ENCODE measurements at places on chromosomes 16 and 17.
A peak's percentile ranks its signal among the peaks of the same experiment; 100 is the strongest.

- ATAC-seq, result no peak
Measured at GRCh38 chr17:44216173-44216572, 3.3 kb downstream of the UBTF start.

DNA sequence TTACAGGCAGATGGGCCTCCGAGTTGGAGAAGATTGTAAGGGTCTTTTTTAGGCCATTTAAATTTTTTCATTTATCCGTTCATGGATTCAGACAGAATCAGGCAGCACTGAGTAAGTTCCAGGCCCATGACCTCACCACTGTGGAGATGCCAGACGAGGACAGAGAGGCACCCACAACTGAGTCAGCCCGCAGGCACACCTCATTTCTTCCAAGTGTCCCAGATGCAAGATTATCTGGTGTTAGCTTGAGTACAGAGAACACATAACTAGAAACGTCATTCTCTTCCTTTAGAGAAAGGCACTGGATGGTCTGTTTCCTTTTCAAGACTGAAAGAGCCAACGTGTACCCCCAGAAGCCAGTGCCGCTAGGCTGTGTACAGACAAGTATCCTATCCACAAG, 16.9 kb downstream of the CLEC16A start:
- ATAC-seq, result peak; percentile 73

- no peak for ATAC-seq
Measured at GRCh38 chr16:4580250-4580649, 24.1 kb downstream of the C16orf96 start.

GRCh38 chr17:42928714-42929496, 28.3 kb downstream of the G6PC1 start:
- ATAC-seq, result peak; percentile 89

DNA sequence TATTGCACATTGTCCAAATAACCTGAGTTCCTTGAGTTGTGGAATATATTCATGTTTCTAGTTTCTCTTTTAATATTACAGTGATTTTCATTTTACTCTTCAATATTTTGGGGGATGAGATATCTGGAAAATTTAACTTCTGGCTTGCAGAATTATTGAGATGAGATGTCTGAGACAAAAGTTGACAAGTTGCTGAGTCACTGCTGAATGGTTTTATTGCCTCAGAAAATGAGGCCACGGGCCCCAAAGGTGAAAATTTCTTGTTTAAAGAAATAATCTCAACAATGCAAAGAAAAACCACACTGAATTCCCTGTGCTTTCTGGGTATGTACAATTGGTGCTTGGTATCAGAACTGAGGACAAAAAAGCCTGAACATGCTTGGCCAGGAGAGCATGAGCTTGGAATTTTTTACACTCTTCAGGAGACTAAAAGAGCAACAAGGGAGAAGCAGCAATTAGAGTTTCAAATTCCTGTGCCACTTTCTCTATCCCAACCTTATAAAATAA, 129.2 kb upstream of the TOM1L1 start:
- no peak for ATAC-seq

DNA sequence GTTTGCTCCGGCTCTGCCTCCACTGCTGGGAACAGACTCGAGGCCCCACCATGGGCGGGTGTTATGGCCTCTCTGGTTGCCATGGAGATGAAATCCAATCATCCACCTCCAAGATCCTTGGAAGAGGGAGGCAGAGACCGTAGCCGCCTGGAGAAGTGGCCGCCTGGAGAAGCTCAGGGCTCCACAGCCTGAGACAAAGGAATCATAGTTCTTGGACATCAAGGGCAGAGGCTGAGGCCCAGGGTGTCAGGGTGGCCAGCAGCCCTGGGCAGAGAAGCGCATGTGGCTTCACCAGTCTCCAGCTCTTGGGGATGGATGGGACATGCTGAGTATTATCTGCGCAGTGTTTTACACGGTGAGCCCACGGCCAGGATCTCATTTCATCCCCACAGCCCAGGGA, 36.2 kb downstream of the ABR start:
- peak; percentile 53 for ATAC-seq

- ATAC-seq, result no peak
Measured at GRCh38 chr16:30458561-30459394, 13.1 kb upstream of the SEPHS2 start.

DNA sequence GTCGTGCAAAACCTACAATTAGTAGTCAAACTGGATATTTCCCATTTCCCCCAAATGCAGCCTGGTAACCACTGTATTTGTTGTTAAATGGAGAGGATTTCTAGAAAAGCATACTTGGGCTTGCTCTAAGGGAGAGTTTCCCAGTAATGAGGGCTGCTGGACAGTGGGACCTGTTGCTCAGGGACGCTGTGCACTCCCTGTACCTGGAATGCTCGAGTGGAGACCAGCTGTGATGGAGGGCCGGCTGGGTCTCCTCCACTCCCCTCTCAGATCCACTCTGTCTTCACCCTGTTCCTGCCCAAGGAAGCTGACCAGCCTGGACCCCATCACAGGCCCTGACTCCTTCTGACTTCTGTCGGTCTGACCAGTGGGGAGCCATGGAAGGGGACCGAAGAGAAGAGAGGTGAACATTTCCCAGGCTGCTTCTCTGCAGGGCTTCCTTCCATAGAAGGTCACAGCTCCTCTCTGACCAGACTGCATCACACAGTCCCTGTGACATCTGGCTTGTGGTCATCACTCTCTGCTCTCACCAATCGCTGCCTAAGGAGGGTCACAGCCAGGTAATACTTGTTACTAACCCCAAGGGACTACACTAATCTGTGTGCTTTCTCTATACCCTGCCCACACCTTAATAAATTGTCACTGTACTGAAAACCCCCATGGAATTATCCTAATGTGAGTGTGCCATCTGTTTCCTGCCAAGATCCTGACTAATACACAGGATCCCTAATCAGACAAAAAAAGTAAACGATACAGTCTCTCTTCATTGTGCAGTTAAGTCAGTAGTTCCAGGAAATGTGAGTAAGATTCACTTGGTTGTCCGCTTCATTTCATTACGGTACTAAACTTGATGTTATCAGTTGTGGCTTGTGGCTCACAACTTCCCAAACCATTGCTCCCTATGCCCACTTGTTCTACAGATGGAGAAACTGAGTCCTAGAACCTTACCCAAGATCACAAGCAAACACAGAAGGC, 102.4 kb downstream of the CCT6B start:
- no peak for ATAC-seq

DNA sequence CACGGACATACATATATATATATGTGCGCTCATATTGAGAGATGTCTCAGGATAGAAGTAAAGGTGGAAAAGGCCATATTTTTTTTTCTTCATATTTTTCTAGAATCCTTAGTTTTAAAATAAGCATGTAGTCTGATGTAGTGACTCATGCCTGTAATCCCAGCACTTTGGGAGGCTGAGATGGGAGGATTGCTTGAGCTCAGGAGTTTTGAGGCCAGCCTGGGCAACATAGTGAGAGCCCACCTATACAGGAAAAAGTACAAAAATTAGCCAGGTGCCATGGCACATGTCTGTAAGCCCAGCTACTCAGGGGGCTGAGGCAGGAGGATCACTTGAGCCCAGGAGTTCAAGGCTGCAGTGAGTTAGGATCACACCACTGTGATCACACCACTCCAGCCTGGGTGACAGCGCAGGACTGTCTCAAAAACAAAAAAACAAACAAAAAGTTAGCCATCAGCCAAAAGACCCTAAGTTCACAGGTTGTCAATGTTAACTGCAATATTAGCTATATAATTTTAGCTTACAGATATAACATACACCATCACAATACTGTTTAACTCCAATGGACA, 10.4 kb downstream of the ZNF652 start:
- ATAC-seq, result no peak

DNA sequence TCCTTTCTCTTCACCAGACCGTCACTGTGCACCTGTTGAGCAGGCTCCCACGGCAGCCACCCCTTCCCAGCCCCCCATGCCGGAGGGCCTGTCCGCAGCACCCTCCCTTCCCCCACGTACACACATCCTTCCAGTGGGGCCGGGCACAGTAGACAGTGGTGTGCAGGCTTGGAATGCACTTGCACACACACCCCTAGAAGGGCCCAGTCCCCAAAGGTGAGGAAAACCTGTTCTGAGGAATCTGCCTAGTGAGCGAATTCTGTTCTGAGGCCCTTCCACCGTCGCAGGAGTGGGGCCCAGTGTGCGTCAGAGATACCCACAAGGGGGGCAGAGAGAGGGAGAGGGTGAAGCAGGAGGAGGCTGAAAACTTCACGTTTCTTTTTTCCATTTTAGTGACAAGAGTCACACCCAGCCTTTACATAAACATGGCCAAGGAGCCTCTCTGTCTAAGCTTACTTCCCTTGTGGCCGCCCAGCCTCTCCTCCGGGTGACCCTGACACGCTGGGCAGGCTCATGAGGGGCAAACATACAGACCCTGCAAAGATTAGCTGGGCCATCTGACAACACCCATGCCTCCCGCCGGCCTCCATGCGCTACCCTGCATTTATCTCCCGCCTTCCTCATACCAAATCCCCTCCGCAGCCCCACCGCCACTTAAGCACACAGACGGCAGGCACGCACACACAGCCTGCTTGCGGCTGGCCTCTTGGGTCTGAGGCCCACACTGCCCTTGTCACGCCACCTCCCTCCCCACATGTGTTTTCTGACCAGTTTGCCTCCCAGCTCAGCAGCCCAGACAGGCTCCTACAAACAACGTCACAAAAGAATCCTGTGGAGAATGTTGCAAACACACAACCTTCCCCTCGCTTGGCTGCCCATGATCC, 1.8 kb downstream of the ZBTB4 start:
- ATAC-seq, result no peak

DNA sequence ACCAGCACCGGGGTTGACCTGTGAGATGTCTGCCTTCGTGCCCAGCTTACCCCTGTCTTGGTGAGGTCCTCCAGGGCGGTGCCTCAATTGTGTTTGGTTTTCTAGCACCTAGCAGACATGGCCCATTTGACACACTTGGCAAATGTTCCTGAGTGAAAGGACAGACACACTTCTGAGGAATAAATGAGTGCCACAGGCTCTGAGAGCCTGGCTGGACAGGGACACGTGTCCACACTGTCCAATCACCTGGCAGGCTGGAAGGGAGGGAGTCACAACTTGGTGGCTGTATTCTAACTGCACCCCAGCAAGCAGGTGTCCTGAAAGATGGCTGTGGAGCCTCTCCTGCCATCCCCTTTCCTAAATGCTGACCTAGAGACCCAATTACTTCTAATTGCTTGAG, 7.4 kb downstream of the MAP3K14 start:
- ATAC-seq, result no peak

GRCh38 chr17:56880133-56880532, 33.7 kb downstream of the TRIM25 start:
- ATAC-seq, result no peak

DNA sequence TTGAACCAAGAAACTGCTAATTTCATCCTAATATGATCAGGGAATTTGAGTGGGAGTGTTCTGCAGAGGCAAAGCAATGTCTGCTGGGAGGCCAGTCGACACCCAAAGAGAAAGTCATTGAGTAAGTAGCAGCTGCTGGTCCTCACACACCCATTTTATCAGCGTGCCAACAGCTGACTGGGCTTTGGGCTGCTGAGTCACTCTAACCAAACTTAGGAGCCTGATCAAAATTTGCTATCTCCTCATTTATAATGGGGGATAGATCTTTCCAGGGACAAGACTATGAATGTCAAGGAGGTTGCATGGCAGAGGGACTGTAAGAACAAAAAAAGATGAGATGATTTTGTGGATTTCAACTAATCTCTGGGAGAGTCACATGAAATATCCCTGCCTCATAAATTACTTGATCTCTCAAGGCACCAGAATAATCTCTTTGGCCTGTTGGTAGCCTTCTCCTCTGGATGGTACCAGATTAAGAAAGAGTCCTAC, 32.9 kb downstream of the CPSF4L start:
- no peak for ATAC-seq

GRCh38 chr17:69581061-69581961, 166.8 kb downstream of the MAP2K6 start:
- no peak for ATAC-seq

DNA sequence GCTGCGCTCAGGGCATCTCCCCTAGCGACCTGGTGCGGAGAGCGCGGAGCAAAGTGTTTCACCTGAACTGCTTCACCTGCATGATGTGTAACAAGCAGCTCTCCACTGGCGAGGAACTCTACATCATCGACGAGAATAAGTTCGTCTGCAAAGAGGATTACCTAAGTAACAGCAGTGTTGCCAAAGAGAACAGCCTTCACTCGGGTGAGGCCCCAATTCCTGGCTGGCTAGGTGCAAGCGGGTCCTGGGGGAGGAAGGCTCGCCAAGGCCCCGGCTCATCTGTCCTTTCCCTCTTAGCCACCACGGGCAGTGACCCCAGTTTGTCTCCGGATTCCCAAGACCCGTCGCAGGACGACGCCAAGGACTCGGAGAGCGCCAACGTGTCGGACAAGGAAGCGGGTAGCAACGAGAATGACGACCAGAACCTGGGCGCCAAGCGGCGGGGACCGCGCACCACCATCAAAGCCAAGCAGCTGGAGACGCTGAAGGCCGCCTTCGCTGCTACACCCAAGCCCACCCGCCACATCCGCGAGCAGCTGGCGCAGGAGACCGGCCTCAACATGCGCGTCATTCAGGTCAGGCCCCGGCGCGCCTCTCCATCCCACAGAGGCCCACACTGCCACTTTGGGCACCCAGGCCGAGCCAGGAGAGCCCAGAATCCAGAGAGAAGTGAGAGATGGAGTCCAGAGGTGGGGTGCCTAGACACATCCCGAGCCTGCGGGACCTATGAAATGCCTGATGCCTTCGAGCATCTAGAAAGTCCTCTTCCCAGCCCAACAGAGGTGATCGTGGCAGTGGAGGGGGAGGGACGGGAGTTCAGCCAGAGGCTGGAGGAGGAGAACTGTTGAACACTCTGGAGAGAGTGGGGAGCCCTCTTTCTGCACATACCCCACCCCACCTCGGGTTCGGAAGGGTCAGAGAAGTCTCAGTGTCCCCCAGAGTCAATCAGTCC, 3.3 kb downstream of the LHX1 start:
- no peak for ATAC-seq

- no peak for ATAC-seq
Measured at GRCh38 chr17:11493936-11494335, 104.3 kb upstream of the DNAH9 start.

DNA sequence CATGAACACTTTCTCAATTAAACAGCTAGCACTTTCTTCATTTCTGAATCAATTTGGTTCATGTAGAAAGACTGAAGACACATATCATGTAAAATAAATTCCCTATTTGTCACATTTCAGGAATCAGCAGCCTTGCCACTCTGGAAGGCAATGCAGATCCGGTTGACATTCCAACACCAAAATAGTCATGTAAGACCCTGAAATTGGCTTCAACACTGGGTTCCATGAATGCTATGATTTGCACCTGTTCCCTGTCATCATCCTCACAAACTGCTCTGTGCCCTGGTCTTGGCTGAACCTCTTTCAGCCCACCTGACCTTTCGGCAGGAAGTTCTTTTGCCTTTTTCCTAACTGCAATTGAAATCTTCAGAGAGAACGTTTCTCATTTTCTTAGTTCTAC, 156.9 kb downstream of the CDH8 start:
- ATAC-seq, result no peak

- no peak for ATAC-seq
Measured at GRCh38 chr17:33811004-33811760, 443.9 kb upstream of the CCL2 start.

DNA sequence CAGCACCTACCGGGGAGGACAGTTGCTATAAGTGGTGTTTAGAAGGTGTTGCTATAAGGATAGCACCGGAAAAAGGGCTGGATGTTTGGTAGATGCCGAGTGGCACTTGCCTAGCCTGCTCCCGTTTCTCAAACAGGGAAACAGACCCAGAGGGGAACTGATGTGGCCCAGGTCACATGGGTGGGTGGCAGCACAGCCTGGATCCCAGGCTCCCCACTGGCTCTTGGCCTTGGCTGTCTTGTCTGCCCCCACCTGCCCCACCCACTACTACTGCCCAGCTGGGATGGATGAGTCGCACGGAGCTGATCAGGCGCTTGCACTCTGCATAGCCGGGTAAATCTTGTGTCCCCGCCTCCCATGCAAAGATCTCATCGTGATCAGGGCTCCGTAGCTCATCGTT, 7.2 kb downstream of the SMTNL2 start:
- ATAC-seq, result peak; percentile 32

GRCh38 chr16:66228792-66229191, 137.7 kb upstream of the CDH5 start:
- no peak for ATAC-seq
